GM13977 (cell line): ENCODE measurements at places on chromosomes 16 and 17.

DNA sequence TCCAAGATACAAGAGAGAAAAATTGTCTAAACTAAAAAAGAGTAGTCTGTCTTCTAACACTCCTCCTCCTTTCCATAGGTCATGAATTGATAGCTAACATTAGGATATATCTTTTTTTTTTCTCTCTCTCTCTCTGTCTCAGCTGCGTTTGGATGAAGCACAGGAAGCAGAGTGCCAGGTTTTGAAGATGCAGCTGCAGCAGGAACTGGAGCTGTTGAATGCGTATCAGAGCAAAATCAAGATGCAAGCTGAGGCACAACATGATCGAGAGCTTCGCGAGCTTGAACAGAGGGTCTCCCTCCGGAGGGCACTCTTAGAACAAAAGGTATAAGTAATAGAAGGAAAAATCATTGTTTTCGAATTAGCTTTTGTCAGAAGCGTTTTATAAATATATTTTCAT is 32.9 kb downstream of the ABHD15 start:
- DNase-seq = no peak

DNA sequence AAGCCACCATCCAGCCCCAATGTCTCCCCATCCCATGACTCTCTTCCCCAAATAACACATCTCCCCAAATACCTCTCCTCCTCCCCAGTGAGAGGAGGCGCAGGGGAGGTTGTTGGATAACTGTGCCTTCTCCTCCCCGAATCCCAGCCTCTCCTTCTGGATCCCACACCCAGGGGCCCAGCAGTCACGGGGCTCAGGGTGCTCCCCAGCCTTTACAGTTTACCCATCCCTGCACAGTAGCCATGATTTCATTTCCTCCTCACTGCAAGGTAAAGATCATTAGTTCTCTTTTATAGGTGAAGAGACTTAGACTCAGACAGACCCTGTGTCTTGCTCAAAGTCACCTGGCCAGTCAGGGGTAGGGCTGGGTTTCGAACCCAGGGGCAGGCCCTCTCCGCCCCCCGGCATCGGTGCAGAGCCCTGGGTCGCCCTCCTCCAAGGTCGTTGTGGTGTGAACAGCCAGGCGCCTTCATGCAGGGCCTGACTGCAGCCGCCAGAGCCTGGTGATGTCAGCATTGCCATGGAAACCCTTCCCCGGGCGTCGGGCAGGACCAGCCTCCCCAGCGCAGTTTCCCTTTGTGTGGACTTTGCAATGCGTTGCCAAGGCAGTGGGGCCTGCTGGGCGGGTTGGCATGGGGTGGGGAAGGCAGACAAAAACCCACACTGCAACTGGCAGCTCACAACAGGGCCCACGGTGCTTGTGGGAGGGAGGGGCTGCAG is 53.3 kb upstream of the TOB1 start:
- DNase-seq = peak; percentile 82

DNA sequence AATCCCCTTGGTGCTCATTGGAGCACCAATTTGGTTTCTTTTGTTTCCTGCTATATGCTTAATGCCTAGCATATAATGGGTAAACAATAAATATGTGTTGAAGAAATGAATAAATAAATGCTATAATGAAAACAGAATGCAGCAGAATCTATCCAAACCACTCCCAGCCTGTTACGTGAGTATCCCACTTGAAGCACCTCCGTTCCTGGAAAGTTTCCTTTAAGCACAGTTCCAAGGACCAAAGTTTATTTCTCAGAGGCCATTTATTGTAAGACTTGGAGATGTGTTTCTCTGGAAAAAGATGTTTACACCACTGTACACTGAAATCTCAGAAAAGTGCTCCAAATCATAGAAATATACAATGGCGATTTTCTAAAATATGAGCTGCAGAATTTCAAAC is 187.0 kb downstream of the SOX9 start:
- DNase-seq = no peak

DNA sequence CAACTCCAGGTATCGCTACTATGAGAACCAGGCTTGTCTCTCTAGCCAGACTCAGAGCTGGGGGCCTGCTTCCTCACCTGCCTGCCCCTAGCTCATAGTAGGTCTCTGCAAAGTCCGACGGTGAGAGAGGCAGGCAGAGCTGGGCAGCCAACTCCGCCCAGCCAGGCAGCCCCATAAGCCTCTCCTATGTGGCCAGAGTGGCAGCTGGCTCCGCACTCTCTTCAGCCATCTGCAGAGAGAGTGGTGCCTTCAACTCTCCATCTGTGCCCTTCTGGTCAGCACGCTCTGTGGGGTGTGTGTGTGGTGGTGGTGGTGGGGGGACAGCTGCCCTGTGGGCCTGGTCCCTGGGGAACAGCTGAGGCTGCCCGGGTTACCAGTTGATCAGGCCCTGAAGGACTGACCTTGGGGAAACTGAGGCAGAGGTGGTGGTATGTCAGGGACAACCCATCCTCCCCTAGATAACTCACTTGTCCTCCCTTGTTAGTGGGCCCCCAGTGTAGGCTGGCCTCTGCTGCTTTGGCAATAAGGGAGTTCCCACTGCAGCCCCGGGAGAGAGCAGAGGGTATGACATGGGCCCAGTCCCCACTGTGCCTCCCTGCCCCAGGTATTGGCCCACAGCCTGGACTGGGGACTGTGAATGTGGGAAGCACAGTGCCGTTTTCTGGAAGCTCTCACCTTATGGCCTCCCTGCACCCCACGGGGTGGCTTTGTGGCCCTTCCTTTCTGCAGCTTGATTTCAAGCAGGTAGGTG is 1.8 kb upstream of the ADGRG1 start:
- DNase-seq = no peak

DNA sequence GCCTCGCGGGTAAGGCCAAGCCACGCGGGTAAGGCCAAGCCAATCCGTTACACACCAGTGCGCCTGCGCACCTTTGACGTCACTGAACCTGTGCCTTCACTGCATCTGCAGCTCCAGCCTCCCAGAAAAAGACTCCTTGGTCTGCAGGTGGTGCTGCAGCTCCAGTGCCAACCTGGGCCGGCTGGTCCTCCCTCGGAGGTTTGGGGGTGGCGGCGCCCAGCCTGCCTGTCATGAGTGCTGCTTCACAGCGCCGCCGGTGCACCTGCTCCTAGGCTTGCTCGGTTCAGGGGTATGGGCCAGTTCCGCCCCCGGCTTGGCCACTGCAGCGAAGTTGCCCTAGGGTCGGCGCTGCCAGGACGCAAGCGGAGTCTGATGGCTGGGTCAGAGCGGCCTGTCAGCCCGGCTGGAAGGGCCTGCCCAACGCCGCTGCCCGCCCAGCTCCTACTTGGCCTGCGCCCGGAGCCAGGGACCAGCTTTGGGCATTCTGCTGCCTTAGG is 146.6 kb downstream of the USP22 start:
- DNase-seq = no peak

GRCh38 chr16:87621976-87622713 is 19.8 kb downstream of the JPH3 start:
- DNase-seq = no peak

GRCh38 chr16:84513123-84513522 is 8.7 kb upstream of the MEAK7 start:
- DNase-seq = no peak

DNA sequence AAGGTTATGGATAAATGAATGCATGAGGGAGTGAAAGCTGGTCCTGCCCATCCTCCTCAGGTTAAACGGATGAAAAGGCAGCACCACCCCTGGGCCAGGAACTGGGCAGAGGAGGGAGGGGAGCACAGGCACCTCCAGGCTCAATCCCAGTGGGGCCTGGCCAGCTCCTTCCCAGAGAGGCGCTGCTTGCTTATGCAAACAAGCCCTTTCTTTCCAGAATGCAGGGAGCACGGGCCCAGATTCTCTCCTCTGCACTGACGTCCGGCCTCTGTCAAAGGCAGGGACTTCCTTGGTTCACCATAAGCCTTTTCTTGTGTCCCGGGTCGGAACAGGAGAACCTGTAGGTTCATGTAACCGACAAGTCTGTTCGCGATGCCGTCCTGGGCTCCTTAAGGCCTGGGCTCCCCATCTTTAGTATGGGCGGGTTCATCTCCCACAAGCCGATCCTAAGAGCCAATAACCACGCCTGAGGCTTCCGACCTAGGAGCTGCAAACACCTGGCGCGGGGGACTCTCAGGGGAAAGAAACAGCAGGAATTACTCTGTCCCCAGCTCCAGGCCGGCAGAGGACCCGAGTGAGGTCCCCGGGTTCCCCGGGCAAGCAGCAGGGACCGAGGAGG is 16.3 kb downstream of the ENPP7 start:
- DNase-seq = no peak

- no peak for DNase-seq
Observed at GRCh38 chr16:27847030-27847550, 216.4 kb downstream of the GSG1L start.

- peak; percentile 59 for DNase-seq
Observed at GRCh38 chr16:66603537-66604375, 748 bp upstream of the CMTM3 start.

DNA sequence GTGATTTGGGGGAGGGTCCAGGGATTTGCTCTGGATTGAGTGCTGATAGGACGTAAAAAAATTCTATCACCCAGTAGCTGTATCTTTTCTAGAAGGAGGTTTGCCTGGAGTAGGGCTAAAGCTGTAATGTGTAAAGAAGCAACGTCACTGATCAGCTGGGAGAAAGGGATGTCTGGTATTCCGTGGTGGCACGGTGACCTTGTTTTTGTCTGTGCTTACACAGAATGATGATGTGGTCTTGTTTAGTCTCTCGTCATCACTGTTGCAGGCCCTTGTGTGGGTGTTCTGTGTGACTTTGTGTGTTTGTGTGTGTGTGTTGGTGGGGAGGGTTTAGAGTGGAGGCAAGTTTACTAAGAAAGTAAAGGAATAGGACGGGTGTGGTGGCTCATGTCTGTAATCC is 22.5 kb upstream of the ARHGAP17 start:
- no peak for DNase-seq
